Dermis blood vessel endothelial cell (primary cell): ENCODE measurements at places on chromosomes 4 and X. TPM values are rescaled to one million over a fixed set of nuclear protein-coding genes. Genes with fewer than 3 reads are reported as not detected.

The ARAF gene
- total RNA-seq = 10.4 and 17.7 TPM in 2 replicates

GRCh38 chr4:153160821-153161220, 43.4 kb upstream of the TRIM2 start:
- DNase-seq = no peak

DNA sequence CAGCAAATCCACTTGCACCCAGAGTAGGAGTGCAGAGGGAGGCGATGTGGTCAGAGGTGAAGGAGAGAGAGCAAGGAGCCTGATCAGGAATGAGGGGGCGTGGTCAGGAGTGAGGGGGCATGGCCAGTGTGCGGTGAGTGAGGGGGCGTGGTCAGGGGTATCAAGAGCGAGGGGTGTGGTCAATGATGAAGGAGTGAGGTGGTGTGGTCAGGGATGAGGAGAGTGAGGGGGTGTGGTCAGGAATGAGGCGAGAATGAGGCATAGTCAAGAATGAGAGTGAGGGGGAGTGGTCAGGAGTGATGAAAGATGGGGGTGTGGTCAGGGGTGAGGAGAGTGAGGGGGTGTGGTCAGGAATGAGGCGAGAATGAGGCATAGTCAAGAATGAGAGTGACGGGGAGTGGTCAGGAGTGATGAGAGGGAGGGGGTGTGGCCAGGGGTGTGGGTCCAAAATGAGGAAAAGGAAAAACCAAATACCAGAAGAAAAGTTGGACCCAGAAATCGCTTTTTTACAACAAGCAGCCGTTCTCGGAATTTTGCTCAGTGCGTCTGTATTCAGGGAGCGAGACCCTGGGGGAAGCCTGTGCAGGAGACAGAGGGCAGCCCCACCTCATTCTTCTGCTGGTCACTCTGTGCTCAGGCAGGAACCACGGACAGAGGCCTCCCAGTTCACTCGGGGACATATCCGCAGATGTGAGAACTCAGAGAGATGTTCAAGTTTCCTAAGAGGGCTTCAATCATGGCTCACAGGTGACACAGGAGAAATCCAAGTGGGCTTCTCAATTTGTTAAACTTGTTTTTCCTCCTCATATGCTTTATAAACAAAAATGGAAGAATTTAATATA, 47.5 kb downstream of the MAGEA1 start:
- DNase-seq = no peak

DNA sequence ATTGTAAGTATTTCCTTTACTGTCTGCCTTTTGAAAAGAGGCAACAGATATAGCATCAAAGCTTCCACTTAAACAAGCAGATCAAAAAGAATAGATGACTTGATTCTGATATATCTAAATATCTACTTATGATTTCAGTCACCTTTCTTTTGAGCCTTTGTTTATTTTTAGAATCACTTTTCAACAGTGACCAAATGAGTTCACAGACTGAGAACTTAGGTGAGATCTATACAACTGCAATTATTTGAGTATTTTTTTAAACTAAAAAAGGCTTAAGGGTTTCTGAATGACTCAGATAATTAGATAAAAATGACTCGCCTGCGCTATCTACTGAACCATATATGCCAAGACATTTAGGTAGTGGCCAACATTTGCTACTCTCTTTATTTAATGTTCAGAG, 166.7 kb upstream of the KCNIP4 start:
- no peak for DNase-seq
